ENCODE measurements at places on chromosomes 11 and 22. TPM values are rescaled to one million over a fixed set of nuclear protein-coding genes. Genes with fewer than 3 reads are reported as not detected.
A peak's percentile ranks its signal among the peaks of the same experiment; 100 is the strongest.

DNA sequence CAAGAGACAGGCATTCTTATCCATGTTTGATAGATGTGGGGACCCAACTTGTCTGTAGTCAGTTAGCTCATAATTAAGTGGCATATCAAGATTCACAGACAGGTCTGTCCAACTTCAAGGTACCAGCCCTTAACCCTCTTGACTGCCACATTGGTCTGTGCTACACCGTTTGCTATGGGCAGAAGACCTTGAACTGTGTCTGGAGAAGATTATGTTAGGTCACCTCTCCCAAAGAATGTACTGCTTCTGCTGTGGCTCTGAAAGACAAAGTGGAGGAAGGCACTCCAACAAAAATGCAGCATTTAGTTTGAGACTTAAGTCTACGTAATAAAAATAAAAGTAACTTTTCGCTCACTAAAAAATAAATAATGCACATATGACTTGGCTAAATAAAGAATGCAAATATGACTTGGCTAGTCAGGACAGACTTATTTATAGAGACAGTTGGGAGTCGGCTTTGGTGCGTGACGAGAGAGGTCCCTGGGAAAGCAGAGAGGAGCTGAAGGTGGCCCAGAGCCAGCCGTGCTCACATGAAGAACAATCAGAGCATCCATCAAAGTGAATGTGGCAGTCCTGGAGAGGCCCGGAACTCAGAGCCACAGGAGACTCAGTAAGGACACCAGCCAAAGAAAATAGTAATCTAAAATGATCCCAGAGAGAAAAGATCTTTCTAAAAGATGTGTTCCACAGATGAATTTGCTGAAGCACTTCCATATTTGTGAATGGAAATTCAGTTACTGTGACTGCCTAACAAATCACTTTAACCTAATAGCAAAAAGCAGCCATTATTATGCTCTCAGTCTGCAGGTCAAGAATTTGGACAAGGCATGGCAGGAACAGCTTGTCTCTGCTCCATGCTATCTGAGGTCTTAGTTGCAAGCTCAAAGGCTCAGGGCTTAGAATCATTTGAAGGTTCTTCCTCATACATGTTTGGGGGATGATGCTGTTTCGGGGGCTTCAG lies 35.0 kb downstream of the CWC15 start:
- peak; percentile 94 for DNase-seq
- peaks cover 37% of the 10 kb centered on the region for H3K4me1 ChIP-seq
- H3K27me3 ChIP-seq: no peaks in the 10 kb centered on the region
- no peaks in the 10 kb centered on the region for H3K36me3 ChIP-seq
- H3K27ac ChIP-seq: peak overlapping the region; percentile 56
- no peak overlapping the region for H3K4me3 ChIP-seq

RAPSN gene
- total RNA-seq: 0.91 TPM

LSP1 gene
- total RNA-seq: 36.5 TPM

TYR gene
- total RNA-seq: not detected

GRCh38 chr11:65329478-65329877 lies 4.2 kb upstream of the DPF2 start:
- no peak for DNase-seq
- peaks cover 19% of the 10 kb centered on the region for H3K4me1 ChIP-seq
- H3K27ac ChIP-seq: peak overlapping the region; percentile 22
- H3K4me3 ChIP-seq: no peak overlapping the region
- H3K36me3 ChIP-seq: no peaks in the 10 kb centered on the region

DNA sequence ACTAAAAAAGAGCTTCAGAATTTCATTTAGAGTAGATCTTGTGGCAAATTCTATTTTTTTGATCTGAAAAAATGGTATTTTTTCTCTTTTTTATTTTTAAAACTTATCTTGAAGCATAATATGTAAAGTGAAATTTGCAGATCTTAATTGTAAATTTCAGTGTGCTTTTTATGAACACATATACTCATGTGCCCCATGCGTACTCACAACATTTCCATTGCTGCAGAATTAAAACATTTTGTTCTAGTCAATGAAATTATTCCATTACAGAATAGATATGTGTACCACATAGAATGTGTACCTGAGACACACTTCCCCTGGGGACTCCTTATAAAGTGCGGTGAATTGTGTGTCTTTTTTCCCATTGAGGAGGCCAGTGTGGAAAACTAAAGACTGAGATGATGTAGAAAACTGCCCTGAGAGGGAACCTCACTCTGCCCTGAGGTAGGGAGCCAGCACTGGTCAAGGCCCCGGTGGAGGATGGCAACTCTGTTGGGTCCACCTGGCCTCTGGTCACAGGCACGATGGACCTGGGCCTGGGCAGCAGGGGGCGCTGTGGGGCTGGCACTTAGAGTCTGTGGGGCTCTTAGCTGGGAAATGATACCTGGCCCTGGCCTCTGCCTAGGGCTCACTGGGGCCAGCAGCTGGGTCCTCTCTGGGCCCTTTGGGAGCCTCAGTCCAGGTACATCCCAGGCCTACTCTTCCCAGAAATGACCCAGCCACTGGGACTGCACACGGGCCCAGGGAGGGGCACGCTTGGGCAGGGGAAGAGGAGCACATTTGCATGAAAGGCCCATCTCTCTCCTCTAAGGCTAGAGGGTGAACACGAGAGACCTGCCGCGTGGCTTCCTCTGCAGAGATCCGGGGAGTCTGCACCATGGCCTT lies 77.9 kb upstream of the TOP3B start:
- H3K27ac ChIP-seq: peak overlapping the region; percentile 72
- DNase-seq: peak; percentile 92
- H3K4me3 ChIP-seq: no peak overlapping the region
- no peaks in the 10 kb centered on the region for H3K27me3 ChIP-seq
- H3K4me1 ChIP-seq: peaks cover 9% of the 10 kb centered on the region

- no peak overlapping the region for H3K27ac ChIP-seq
- no peaks in the 10 kb centered on the region for H3K36me3 ChIP-seq
- no peaks in the 10 kb centered on the region for H3K27me3 ChIP-seq
Observed at GRCh38 chr11:112780351-112781087, 180.7 kb upstream of the NCAM1 start.

DNA sequence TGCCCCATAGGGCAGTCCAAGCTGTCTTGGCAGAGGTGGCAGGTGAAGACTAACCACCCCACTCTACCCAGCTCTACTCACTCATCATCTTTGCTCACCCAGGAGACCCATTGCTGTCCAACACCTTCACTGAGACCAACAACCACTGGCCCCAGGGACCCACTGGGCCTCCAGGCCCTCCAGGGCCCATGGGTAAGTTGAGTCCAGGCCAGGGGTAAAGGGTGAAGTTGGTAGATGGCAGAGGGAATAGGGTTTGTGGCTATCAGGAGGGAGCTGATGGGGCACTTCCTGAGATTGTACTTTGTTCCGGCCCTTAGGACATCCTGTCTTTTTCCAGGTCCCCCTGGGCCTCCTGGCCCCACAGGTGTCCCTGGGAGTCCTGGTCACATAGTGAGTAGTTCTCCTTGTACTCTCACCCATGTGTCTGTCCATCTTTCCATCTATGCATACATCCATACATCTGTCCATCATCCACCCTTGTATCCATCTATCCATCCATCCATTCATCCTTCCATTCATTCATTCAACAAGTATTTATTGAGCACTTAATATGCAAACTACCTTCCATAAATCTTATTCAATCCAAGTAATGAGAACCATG lies 27.7 kb downstream of the EMID1 start:
- no peaks in the 10 kb centered on the region for H3K4me1 ChIP-seq
- no peak overlapping the region for H3K4me3 ChIP-seq
- no peaks in the 10 kb centered on the region for H3K27me3 ChIP-seq
- no peak overlapping the region for H3K27ac ChIP-seq
- DNase-seq: no peak

GRCh38 chr22:41857155-41857859 lies 24.4 kb downstream of the SREBF2 start:
- no peaks in the 10 kb centered on the region for H3K27me3 ChIP-seq
- H3K36me3 ChIP-seq: no peaks in the 10 kb centered on the region
- peak overlapping the region; percentile 55 for H3K27ac ChIP-seq
- DNase-seq: no peak
- no peak overlapping the region for H3K4me3 ChIP-seq

- H3K4me3 ChIP-seq: no peak overlapping the region
- DNase-seq: no peak
- no peaks in the 10 kb centered on the region for H3K27me3 ChIP-seq
- no peaks in the 10 kb centered on the region for H3K36me3 ChIP-seq
Observed at GRCh38 chr11:111612224-111612623, 10.0 kb downstream of the SIK2 start.

KRTAP5-11 gene
- not detected for total RNA-seq

- peaks cover 28% of the 10 kb centered on the region for H3K4me1 ChIP-seq
- DNase-seq: no peak
- H3K27ac ChIP-seq: no peak overlapping the region
Observed at GRCh38 chr22:24465566-24465965, 29.6 kb upstream of the UPB1 start.

RAB36 gene
- total RNA-seq: 5.0 TPM

DNA sequence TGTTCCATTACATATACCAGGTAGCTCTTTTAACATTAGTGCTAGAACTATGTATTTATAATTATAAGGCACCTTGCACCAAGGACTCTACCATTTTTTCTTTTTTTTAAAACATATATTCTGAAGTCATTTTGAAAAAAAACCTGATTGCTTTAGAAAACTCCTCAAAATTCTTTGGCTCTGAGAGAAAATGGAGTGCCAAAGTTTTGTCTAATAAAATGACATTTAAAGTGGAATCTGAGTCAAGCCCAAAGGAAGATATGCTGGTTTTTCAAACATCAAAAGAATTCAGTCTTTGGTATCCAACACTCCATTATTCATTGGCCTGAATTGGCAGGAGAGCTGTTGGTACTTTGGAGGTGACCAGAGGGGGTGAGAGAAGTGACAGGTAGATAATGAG lies 116.5 kb downstream of the ME3 start:
- H3K4me1 ChIP-seq: peaks cover 67% of the 10 kb centered on the region
- no peaks in the 10 kb centered on the region for H3K27me3 ChIP-seq
- no peak for DNase-seq
- H3K4me3 ChIP-seq: no peak overlapping the region
- no peak overlapping the region for H3K27ac ChIP-seq
- peaks cover 8% of the 10 kb centered on the region for H3K36me3 ChIP-seq

DNA sequence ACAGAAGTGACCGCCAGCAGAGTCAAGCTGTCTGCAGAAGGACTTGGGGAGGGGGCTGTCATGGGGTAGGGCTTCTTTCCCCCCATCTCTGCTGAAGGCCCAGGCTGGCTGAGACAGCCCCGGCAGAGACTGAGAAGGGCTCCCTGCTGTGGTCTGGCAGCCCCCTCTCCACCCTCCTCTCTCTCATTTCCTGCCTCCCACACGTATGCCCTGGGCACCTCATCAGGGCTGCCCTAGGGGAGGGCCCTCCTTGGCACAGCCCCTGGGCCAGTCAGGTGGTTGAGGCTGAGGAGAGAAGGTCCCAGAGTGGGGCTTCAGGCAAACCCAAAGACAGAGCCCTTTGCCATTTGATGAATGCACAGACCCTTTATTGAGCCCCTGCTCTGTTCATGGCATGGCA lies 3.6 kb downstream of the RASD2 start:
- H3K36me3 ChIP-seq: no peaks in the 10 kb centered on the region
- peak overlapping the region; percentile 94 for H3K27ac ChIP-seq

GRCh38 chr22:38744981-38745380 lies 10.8 kb downstream of the SUN2 start:
- H3K27me3 ChIP-seq: no peaks in the 10 kb centered on the region
- no peak overlapping the region for H3K4me3 ChIP-seq
- no peak for DNase-seq
- no peak overlapping the region for H3K27ac ChIP-seq
- peaks cover 7% of the 10 kb centered on the region for H3K4me1 ChIP-seq

DNA sequence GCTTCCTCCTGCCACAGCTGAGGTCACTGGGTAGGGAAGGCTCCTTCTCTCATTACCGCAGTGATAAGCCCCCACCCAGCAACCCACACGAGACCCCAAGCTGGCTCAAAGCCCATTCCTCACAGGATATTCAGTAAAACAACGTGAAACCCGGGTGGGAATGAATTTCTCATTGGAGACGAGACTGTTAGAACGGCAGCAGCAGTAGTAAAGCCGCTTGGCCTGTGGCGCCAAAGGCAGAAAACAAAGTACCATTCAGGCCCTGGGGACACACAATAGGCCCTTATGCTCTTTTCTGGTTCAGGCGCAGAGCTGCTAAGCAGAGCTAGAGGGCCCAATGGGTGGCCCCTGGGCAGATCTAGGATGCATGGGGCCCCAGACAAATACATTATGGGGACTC lies 45.3 kb downstream of the PC start:
- no peak overlapping the region for H3K4me3 ChIP-seq
- no peaks in the 10 kb centered on the region for H3K27me3 ChIP-seq
- H3K36me3 ChIP-seq: no peaks in the 10 kb centered on the region
- no peak overlapping the region for H3K27ac ChIP-seq
- no peak for DNase-seq

SCUBE1 gene
- 33.3 TPM for total RNA-seq

DNA sequence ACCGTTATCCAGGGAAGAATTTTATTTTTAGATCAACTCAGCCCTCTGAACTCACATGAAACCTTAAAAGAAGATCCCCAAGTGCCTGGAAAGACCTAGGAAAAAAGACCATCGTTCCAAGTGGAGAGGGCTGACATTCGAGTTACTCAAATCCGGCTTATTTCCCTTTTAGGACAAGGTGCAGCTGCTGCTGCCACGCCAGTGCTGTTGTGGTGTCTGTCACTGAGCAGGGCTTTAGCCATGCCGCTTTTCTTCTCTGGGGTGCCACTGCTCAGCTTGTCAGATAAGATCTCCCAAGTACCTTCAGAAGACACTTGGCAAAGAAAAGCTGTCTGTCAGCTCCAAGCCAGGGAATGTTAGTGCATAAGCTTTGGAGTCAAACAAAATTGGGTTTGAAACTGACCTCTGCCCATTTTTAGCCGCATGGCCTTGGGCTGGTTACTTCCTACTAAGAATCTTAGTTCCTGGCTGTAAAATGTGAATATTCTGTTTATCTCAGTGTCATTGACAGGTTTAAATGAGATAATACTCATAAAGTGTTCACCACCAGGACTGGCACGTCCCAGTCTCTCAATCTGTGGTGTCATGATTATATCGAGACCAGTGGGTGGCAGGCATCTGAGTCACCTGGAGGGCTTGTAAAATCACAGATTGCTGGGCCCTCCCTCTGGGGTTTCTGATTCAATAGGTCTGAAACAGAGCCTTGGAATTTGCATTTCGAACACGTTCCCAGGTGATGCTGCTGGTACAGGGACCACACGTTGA lies 117.5 kb downstream of the PKNOX2 start:
- no peak overlapping the region for H3K4me3 ChIP-seq
- H3K27ac ChIP-seq: no peak overlapping the region
- H3K4me1 ChIP-seq: peaks cover 8% of the 10 kb centered on the region
- DNase-seq: no peak

GRCh38 chr22:47571616-47572015 lies 809.2 kb downstream of the TBC1D22A start:
- no peak for DNase-seq
- no peak overlapping the region for H3K4me3 ChIP-seq
- H3K36me3 ChIP-seq: no peaks in the 10 kb centered on the region
- H3K27ac ChIP-seq: no peak overlapping the region
- no peaks in the 10 kb centered on the region for H3K4me1 ChIP-seq
- H3K27me3 ChIP-seq: no peaks in the 10 kb centered on the region

Data from esophagus muscularis mucosa (tissue), 4 donors.